ENCODE measurements at places on chromosomes 12 and 14.

DNA sequence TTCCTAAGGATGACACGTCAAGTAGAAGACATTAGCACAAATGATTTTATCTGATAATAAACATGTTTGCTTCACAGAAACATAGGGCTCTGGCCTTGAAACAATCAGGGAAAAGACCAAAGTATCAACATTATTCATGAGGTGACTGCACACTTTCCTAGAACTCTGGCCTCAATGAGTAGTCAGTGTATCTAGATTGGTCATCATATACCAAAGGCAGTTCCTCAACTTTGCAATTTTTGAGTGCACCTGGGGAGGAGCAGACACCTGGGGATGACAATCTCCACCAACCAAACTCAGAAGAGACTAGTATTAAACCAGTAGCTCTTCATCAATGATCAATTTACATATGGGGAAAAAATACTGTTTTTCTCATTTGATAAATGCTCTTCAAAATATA, 4.5 kb downstream of the EDDM3A start:
- no peak for DNase-seq

DNA sequence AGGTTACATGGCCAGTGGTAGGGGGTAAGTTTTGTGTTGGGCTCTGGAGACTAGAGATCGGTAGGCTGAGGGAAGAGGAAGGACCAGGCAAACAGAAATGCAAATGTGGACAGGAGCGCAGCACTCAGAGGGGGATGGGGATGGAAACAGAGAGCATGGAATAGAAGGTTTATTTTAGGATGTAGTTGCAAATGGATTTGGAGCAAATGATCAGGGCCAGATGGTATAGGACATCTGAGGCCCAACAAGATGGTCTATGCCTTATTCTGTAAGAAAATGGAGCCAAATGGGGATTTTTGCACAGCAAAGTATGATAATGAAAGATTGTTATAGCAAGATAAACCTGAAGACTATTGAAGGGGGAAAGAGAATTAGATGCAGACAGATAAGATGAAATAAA, 102.5 kb upstream of the PTPRB start:
- no peak for DNase-seq

GRCh38 chr14:58238252-58239243, 6.1 kb upstream of the PSMA3 start:
- peak; percentile 16 for DNase-seq

GRCh38 chr12:112261559-112261958, 120.7 kb downstream of the HECTD4 start:
- no peak for DNase-seq

Data from retina (tissue), 1 donor.